ENCODE measurements at places on chromosomes 3 and 15.

- DNase-seq = no peak
Observed at GRCh38 chr3:128548021-128548420, 55.0 kb upstream of the GATA2 start.

DNA sequence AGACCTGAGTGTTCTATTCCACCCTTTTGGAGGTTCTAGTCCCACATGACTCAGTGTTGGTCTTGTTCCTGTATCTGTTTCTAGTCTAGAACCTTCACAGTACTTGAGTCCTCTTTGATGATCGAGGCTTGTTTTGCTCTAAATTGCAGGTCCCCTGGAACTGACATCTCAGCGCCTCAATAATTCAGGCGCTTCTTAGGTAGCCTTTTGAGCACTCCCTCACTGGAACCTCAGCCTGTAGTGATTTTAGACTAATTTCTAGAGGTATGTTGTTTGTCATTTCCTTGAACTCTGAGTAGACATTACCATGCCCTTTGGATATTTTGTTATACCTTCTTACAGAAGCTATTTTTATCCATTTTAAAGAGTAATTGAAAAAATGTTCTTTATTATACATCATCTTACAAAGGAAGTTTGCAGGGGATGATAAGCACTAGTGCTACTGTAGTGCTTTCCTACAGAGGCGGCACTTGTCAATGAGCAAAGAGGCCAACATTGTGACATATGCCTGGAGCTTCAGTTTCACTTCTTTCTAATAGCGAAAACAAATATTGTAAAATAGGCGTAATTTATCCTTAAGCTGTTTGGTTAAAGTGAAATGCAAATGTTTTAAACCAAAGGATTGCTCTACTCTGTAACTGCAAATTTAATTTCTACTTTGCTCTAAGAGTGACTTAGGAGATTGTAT, 75.7 kb downstream of the EFL1 start:
- DNase-seq = no peak

DNA sequence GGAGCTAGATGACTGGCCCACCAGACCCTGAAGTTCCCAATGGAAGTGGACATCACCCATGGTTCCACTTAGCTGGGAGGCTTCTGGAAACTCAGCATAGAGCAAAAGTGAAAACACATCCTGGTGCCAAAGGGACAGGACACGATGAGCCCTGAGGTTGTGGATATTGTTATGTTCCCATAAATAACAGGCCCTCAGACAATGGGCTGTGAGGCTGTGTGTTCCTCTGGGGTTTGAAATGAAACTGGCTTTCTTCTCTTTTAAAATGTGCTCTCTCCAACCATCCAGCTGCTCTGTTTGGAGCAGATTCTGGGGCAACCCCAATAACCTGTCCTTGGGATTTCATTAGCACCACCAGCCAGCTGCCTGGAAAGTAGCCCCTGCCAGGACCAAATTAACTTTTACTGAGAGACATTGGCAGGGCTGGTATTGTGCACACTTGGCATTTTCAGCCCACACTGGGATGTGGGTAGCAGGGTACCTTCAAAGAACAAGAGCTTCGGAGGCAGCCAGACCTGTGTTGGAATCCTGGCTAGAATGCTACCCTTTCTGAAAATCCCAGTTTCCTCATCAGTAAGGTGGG, 97.5 kb downstream of the DNAJB8 start:
- no peak for DNase-seq

GRCh38 chr3:30672959-30673358, 66.6 kb downstream of the TGFBR2 start:
- DNase-seq = no peak

DNA sequence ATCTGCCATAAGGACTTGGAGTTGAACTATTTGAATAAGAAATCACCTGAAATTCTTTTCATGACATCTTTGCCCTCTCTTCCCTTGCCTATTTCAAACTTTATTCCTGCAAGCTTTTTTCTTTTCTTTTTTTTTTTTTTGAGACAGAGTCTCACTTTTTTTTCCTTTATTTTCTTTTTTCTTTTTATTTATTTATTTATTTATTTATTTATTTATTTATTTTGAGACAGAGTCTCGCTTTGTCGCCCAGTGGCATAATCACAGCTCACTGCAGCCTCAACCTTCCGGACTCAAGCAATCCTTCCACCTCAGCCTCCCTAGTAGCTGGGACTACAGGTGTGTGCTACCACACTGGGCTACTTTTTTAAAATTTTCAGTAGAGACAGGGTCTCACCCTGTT, 369.3 kb upstream of the ATP11B start:
- DNase-seq = no peak

DNA sequence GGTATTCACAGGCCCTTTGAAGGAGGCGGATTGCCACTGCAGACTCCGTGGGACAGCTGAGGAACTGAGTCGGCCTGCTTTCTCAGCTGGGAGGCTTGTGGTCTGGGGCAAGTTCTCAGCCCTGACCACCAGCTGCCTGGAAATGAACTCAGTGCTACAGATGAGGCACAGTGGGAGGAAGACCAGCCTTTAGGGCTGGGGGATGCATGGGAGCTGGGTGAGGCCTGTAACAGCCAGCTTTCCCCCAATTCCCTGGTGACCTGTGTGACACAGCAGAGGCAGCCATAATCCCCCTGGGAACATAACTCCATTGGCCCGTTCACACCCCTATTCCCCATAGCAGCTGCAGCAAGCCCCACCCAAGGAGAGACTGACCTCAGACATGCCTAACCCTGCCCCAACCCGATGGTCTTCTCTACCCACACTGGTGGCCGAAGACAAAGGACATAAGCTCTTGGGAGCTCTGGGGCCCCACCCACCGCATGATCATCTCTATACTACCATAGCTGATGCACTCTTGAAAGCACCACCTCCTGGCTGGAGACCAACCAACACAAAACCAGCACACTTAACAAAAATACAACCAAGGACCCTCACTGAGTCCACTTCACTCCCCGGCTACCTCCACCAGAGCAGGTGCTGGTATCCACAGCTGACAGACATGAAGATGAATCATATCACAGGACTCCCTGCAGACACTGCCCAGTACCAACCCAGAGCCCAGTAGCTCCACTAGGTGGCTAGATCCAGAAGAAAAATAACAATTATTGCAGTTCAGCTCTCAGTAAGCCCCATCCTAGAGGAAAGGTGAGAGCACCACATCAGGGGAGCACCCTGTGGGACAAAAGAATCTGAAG, 24.9 kb downstream of the ZMAT3 start:
- DNase-seq = peak; percentile 18

DNA sequence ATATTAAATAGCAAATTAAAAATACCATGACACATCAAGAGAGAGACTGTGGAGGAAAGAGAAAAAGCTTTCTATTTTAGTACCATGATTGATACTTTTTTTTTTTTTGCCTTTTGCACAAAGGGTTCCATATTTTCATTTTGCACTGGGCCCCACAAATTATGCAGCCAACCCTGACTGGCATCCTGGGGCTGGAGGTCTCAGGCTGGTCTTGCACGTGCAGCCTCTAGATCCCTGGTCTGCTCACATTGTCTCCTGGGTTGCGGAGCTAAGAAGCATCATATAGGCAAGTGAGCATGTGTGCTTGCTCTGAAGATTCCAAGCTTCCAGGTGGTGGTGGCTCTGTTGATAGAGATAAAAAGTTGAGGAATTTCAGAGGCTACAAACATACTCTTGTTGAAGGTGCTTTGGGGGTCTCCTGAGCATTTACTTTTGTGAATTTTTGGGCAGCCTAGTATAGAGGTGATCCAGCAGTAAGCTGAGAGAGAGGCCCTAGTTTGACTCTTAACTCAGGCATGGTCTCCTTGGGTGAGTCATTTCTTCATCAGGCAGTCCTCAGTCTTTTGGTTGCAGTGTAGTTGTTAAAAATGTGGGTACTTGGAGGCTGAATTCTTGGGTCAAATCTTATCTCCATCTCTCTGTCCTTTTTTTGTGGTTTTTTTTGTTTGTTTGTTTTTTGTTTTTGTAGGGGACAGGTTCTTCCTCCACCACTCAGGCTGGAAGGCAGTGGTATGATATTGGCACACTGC, 31.3 kb downstream of the SMAD3 start:
- no peak for DNase-seq

DNA sequence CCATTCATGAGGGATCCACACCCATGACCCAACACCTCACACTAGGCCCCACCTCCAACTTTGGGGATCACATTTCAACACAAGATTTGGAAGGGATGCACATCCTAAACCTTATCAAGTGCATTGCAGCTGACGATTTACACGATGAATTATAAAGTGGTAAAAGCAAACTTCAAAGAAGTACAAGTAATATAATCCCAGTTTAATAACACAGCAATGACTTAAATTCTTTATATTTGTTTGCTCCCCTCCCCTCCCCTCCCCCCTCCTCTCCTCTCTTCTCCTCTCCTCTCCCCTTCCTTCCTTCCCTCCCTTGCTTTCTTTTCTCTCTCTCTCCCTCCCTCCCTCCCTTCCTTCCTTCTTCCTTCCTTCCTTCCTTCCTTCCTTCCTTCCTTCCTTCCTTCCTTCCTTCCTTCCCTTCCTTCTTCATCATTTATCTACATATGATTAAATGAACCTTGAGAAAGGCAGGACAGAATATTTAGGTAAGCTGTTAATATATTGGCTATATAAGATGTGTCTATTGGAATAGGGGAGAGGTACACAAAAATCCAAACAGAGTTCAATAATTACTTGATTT, 46.3 kb upstream of the CLSTN2 start:
- DNase-seq = no peak

DNA sequence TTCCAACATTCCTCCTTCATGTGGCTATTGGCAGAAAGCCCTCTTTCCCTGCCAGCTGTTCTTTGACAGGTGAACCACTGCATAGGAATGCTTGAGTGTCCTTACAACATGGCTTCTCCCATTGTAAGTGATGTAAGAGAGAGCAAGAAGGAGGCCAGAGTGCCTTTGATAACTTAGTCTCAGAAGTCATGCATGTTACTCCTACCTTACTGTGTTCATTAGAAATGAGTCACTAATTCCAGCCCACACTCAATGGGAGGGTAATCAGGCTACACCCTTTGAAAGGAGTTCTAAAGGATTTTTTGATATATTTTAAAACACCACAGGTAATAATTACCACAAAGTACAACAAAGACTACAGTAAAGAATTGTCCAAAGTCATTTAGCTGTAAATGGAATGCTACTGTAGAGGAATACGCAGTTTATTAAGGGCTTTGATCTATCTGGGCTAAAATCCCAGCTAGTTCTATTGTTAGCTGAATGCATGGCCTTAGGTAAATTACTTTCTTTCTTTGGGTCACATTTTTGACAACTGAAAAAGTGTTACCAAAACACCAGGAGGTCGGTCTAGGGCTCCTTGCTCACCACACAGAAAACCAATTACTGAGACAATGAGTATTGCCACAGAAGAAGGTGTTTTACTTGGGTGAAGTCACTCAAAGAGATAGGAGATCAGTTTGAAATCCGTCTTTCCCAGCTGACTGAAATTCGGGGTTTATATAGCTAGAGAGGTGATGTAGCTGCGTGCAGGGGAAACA, 154.9 kb downstream of the GRM7 start:
- DNase-seq = no peak

DNA sequence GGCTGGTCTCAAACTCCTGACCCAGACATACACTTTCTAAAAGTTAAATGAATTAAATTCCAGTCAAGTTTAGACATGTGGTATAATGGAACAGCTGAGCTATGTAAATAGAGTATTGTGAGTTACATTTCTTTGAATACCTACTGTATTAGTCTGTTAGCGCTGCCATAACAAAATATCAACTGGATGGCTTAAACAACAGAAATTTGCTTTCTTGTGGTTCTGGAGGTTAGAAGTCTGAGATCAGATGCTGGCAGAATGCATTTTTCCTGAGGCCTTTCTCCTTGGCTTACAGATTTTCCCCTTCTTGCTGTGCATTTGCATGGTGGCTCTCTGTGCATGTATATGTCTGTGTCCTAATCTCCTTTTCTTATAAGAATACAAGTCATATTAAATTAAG, 101.5 kb upstream of the TGFBR2 start:
- DNase-seq = no peak

GRCh38 chr3:177820683-177821316, 623.5 kb upstream of the TBL1XR1 start:
- DNase-seq = no peak
